ENCODE measurements at places on chromosomes 1 and 21.

DNA sequence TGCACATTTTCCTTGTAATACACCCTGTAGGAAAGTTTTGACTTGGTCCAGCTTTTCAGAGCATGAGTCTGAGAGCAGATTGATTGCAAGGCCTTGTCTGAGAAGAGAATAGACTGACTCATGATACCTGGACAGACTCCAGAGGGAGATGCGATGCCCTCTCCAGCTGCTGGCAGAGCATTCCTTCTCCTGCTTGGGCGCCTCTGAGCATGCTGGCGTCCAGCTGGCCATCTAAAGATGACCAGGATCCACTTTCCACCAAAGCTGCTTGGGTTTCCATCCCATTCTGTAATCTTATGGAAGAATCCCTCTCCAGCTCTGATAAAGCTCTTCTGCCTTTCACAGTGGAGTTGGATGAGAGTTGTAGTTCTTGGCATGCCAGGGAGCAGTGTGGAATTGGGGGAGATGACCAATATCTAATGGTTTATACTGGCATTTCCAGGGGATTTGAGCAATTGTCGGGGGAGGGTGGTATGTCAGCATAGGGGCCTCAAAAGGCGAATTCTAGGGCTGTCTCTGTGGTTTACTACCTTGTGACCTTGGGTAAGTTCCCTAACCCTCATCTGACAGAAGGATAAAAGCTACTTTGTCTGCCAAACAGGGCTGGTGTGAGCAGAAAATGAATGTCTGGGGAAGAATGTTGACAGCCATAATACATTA lies 19.5 kb downstream of the SZRD1 start:
- no peak for DNase-seq

GRCh38 chr21:38950435-38951094 lies 144.8 kb downstream of the ETS2 start:
- no peak for DNase-seq

DNA sequence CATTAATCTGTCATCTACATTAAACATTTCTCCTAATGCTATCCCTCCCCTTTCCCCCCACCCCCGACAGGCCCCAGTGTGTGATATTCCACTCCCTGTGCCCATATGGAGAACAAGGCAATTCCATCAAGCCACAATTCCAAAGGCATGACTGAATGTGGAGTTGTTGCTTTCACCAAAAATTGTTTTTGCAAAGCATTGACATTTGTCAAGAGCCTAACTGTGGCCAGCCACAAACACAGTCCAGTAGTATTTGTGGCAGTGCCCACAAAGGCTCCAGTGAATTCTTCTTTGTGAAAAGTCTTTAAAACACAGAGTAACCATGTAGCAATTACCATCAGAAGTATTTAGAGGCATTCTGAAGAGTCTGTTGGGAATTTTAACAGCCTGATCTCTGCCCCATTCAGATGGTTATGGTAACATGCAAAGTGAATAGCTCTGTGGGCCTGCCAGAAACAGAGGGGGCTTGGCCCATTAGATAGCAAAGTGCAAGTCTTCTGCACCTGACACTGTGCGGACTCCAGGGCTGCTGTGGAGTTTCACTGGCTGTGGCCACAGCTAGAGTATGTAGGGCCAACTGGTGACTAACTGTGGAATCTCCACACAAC lies 11.6 kb upstream of the LRRC53 start:
- DNase-seq, result no peak

DNA sequence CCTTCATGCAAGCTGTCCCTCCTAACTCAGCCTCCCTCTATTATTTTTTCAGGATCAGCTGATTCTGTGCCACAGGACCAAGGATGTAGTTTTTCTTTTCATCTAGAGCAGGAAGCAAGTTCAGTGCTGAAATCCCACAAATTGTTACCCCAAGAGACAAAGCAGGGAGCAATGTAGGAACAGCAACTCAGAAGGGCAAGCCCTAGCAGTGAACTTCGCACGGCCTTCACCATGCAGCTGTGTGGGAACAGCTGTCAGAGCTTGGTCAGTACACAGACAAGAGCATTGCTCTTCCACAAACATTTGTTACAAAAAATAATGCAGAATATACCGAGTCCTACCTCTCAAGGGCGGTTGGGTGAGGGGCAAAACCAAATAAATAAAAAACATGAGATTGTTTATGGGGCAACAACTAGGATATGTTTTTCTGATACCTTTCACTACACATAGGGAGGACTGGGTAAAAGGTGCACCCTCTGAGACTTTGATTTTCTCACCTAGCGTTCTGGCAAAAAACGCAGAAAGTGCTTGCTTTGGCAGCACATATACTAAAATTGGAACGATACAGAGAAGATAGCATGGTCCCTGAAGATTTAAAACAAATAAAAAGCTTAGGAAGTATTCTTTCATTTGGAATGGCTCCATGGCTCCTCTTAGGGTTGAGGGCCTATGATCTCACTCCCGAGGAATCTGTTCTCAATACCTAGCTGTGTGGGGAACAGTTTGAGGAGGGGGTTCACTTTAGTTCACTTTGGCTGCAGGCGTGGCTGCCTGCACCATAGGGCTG lies 37.1 kb upstream of the ANGPTL7 start:
- DNase-seq, result no peak

DNA sequence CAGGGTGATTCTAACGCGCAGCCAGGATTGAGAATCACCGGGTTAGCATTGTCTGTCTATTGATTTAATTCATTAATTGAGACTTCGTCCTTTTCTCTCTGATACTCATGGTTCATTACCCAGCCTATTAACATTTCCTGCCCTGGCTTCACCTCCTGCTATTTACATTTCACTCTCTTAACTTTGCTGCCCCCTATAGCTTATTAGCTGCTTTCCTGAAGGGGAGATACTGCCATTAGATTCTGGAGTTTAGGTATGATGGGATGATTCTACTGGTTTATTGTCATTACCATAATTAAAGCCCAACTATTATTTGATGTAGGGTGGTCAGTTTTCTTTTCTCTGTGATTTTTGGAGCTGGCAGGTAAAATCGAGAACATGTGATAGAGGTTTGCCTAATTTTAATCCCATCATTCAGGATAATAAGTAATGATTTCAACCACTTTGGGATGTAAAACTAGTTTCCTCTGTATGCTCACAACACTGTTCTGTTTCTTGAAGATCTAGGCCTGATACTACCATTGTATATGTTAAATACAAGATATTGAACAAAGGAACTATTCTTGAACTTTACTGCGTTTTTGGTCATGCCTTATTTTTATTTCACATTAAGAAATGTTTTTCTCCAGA lies 6.4 kb downstream of the PPP2R5A start:
- DNase-seq, result no peak

GRCh38 chr1:14707531-14708445 lies 109.3 kb downstream of the KAZN start:
- DNase-seq, result no peak

DNA sequence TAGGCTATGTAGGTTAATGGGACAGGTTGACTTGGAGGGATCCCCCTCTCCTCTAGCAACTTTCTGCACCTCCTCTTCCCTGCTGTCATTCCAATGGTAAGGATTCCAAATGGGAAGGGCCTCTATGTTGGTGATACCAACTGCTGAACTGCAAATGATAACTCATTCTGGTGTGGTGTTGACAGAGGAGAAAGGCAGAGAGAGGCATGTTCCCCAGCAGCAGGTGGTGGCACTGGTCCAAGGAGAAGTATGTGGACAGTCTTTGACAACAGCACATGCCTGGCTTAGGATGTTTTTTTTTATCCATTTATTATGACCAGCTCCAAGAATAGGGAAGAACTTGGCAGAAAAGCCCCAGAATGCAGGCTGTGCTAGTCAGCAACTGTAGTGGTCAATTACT lies 19.6 kb upstream of the SPAG17 start:
- DNase-seq, result no peak
